AG20443 (cell line): ENCODE measurements at places on chromosomes 3 and 15.
A peak's percentile ranks its signal among the peaks of the same experiment; 100 is the strongest.

- DNase-seq: no peak
Observed at GRCh38 chr3:63961891-63962290, 49.7 kb upstream of the SCAANT1 start.

DNA sequence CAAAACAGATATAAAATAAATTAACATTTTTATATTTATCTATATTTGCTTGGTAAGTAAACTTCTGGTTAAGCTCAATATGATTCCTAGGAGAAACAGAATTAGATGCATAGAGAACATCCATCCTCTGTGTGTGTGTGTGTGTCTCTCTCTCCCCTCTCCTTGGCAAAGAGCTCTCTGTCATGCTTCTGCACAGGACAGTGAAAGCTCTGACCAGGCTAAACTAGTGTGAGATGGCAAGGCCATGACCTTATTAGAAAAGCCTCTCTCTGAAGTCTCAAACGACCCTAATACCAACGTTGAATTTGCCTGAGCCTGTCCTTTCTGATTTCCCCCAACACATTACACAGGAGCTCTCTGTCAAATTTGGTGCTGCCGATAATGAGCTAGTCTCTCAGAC lies 746.0 kb downstream of the VGLL3 start:
- DNase-seq: no peak

GRCh38 chr3:184341925-184342324 lies 4.5 kb downstream of the FAM131A start:
- no peak for DNase-seq

DNA sequence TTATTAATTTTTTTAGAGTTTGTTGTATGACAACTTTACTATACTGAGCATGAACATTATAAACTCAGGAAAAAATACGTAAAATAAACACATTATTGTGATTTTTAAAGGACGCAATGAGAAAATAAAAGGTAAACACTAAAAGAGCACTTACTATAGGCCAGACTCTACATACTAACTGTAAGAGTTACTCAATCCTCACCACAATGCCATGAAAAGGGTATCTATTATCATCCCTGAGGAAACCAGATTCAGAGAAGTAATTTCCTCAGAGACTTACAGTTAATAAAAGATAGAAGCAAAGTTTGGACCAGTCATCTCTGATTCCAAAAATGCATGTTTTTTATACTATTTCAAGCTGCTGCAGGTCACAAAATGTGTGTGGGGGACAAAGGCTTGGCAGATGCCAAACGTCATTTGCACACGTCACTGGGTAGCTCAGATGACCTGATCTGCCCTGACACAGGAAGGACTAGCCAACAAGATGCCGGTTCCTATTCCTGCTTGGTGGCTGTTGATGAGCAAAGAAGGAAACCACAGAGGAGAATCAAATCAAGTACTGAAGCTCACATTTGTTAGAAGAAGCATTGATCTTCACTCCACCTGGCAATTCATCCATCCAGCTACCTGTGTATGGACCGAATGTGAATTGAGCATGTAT lies 42.3 kb downstream of the KLHL6 start:
- no peak for DNase-seq

GRCh38 chr3:118110211-118110610 lies 924.4 kb downstream of the IGSF11 start:
- no peak for DNase-seq

DNA sequence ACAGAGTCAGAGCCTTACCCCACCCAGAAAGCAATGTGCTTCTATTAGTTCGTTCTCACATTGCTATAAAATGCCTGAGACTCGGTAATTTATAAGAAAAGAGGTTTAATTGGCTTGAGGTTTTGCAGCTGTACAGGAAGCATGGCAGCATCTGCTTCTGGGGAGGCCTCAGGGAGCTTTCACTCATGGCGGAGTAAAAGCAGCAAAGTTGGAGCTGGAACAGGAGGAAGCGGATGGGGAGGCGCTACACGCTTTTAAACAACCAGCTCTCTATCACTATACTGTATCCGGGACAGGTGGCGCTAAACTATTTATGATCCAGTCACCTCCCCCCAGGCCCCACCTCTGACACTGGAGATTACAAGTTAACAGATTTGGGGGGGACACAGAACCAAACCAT lies 176.3 kb upstream of the BHLHE40 start:
- no peak for DNase-seq

- DNase-seq: peak; percentile 60
Observed at GRCh38 chr3:129651435-129652202, 45.1 kb upstream of the PLXND1 start.

DNA sequence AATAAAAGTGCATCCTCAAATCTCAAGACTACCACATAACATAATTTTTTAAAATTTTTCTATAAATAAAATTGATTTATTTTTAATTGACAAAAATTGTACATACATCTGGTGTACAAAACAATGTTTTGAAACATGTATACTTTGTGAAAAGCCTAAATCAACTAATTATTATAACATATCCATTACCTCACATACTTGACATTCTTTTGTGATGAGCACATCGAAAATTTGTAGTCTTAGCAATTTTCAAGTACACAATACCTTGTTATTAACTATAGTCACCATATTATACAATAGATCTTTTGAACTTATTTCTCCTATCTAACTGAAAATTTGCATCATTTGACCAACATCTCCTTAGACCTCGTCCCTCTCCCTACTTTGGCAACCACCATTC lies 7.9 kb upstream of the WNT5A start:
- DNase-seq: no peak

- no peak for DNase-seq
Observed at GRCh38 chr3:45567730-45568172, 26.8 kb upstream of the LIMD1 start.

DNA sequence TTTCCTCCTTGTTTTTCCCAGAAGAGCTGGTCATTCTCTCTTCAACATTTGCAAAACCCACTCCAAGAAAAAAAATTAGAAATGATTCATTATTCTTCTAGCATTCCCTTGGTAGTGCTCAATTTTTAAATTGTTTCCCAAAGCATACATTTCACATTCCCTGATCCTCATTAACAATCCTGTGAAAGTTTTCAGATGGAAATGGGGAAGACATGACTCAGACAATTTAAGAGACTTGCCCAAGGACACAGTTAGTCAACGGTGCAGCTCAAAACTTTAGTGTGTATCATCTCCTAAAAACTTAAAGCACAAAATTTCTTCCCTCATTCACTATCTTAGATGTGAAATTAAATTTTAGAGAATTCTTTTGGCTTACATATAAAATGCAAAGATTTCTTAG lies 17.1 kb upstream of the ABI3BP start:
- DNase-seq: peak; percentile 58

- DNase-seq: no peak
Observed at GRCh38 chr3:106533788-106534160, 665.0 kb upstream of the CBLB start.

DNA sequence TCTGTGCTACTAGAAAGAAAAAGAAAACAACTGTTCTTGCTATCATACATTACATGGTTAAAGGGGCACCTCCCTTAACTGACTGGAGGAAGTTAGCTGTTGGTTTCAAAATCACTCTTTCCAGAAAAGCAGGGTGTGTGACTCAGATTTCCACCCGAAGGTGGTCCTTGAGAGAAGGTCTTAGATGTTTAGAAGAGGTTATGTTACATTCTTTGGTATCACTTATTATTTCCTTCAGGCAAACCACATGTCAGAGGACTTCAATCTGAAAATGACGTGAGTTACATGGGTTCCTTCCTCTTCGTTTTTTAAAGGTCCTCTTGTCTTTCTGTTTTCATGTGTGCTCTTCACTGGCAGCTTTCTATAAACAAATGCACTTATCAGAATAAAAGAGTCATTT lies 307.9 kb upstream of the CBLB start:
- DNase-seq: peak; percentile 16

- DNase-seq: peak; percentile 79
Observed at GRCh38 chr3:50627407-50628051, 10.6 kb downstream of the MAPKAPK3 start.

DNA sequence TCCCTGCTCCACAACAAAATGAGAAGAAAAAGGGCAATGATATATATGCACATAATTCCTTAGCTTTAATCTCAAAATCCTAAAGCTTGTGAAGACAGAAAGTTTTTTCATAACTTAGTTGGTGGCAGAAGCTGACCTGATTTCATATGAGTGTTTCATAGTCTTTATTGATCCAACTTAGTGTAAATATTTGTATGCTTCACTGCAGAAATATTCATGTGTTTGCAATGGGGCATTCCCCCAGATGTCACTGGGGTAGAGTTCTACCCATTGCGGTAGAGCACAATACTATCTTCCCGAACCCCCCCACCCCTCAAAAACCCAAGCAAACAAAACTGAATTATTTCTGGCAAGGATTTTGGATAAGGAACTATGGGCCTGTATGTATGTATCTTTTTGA lies 221.2 kb downstream of the THRB start:
- no peak for DNase-seq

- peak; percentile 14 for DNase-seq
Observed at GRCh38 chr3:87311309-87311708, 34.9 kb upstream of the POU1F1 start.

DNA sequence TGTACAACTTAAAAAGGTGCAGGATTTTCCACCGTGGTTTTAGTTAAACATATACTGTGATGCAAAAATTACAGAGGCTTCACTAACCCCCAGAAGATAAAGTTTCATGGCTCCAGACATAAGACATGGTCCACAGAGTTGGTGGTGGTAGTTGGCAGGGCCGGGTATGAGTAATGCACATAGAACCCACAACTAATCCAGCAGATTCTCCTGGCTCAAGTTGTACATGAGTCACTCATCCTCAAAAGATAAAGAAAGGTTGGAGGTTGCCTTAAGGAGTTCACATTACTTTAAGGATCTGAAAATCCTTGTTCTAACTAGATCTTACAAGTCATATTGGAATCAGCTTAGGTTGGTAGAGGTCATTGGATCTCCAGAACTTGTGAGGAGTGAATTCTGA lies 98.3 kb upstream of the ZBTB20 start:
- peak; percentile 88 for DNase-seq

DNA sequence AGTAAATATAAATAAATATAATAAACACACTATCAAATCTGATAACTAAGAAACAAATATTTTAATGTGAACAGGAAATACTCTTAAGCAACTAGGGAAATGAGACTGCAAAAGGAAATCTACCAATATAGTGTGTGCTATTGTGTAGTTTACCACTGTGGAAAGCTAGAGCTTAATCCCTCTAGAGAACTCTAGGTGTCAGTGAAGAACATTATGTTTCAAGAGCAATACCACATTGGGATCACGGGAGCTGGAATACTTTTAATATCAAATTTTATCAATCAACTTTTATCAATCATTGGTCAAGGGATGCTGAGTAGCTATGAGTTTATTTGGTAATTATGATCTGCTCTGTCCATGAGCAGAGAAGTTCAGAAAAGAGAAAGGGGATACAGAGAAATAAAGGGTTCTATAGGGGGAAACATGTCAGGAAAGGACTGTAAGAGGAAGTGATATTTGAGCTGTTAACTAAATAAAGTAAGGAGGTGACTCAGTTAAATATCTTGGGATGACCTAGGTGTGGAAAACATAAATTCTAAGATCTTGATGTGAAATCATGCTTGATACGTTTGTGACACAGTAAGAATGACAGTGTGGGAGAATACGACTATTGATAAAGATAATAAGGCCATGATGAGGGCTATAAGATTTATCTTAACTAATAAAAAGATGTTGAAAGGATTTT lies 762.2 kb upstream of the ALCAM start:
- peak; percentile 39 for DNase-seq
